NCI-H524 (cell line): ENCODE measurements at places on chromosomes 5 and 9.

DNA sequence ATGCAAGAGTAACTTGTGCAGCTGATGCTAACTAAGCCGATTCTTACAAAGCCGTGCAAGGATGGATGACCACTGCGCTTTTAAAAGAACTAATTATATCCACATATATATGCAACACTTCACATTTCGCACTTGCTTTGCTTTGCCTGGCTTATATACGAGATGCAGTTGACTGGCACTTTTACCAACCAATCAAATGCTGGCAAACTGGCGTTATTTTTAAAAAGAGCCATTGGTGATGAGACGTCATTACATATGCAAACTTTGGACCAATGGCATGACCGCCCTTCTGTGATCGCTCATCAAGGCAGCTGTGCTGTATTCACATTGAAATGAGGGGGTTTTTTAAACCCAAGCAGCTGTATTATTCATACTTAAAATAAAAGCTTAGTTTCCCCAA is 1147.7 kb upstream of the WWC1 start:
- no peak for DNase-seq

DNA sequence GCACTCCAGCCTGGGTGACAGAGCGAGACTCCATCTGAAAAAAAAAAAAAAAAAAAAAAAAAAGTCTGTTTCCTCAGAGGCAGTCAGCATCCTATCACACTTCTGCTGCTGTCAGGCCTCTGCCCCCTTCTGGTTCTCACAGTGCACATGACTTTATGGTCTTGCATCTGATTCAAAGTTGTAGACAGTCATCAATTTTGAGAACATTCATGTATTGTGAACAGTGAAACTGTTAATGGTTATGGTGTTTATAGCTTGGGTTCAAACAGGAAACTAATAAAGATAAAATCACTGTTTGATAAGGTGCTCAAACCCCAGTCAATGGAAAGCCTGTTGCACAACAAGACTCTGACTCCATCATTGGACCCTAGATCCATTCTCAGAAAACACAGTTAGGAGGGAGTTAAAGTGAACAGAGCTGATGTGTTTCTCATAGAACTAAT is 61.4 kb downstream of the FOXD1 start:
- no peak for DNase-seq

GRCh38 chr5:125198270-125198974 is 452.0 kb upstream of the ZNF608 start:
- peak; percentile 86 for DNase-seq

DNA sequence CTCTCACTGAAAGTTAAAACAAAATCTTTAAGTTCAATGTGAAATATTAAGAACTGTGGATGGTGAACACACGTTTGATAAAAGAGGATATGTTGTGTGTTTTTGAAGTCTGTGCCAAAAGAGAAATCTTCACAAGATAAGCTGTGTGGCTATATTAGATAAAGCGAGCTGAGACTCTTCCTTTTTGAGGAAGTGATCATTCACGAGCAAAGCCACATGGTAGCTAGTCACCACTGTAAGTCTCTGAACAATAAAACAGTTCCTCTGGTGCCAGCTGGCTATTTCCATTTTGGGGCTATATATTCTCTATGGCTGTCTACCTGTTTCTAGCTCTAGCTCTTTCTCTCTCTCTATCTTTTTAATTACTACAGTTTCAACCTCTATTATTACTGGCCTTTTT is 1849.2 kb upstream of the C9orf72 start:
- DNase-seq = no peak

DNA sequence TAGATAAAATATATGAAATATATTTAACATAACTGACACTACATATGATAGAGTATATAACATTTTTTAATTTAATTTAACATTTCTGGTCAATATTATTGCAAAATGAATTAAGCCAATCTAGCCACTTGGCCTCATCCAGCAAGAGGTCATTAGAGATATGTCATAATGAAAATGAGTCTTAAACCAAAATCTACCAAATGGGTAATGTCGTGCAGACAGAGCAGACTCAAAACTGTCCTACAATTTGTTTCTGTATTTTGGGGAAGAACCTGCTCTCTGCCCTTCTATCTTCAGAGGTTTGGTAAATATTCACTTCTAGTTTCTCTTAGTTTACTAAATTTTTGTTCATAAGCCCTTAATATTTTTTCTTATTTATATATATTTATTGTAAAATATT is 61.4 kb downstream of the ARHGEF28 start:
- no peak for DNase-seq

DNA sequence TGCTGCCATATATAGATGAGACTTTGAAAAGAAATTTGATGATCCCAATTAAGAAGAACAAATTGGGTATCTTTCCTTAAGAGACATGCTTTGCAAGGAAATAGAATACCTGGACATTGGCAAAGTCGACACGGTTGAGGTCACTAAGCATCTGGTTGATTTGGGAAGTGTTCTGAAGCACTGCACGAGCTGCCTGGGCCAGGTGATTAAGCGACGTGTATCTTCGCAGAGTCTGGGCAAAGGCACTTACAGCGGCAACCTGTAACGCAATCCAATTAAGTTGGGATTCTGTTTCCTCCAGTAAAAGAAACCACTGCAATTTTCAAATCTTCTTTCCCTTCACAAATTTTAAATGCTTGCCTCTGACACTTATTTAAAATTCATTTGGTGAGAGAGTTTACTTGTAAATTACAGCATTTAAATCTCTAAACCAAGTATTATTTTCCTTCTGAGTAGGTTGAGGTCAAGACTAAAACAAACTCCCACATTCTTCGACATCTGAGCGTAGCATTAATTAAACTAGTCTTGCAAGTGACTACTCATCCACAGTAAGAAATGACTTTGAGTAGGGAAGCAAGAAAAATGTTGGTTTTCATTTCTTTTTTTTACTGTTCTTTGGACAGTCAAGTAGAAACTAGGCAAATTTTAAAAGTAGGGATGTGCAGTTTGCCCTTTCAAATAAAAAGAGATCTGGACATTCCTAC is 262.8 kb downstream of the RFX3 start:
- peak; percentile 20 for DNase-seq

DNA sequence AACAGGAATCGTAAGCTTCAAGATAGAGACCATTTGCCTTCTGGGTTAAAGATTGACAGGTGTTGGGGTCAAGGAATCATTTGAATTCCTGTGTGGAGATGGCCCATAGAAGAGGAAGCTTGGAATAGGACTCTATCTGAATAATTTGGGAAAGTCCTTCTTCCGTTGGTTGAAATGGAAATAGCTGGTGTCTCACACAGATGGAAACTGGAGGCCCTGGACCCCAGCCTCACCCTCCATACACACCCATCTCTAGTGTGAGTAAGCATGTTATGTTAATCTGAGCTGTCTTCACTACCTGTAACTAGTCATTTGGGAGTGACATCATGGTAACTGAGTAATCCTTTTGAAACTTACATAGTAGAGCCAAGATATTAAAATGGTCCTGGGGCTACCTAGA is 184.4 kb downstream of the CD180 start:
- no peak for DNase-seq

- no peak for DNase-seq
These were observed 62.8 kb downstream of the TLE1 start for GRCh38 chr9:81626511-81626910.

DNA sequence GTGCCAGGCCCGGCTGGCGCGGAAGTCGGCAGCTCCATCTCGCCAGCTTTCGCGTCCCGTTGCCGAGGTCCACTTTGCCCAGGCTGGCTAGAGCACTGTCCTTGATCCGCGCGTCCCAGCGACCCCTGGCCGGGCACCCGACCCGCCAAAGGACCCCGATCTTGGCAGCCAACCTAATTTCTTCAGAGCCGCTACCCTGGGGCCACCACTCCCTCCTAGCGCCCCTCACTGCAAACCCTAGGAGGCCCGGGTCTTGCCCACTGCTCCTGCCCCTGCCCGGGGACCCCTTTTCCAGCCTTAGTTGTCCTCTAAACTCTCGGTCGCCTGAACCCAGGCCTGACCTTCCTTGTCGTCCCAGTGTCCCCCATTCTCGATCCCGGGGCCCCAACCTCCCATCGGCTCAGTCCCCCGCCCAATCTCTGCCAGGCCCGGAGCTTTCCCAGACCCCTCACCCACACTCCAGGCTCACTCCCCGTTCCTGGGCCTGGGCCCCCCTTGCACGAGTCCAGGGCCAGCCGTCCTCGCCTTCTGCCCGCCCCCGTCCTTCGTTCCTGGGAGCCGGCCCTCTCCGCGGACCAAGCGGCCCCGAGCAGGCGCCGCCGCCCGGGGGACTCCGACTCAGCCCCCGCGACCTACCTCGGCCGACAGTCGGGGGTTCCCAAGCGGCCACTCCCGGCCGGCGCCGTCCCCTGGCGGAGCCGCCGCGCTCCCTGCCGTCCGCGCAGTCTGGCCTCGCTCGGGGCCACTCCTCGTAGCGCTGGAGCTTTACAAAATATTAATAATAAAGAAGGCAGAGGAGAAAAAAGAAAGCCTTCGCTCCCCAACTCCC is 701 bp upstream of the LMX1B start:
- no peak for DNase-seq

DNA sequence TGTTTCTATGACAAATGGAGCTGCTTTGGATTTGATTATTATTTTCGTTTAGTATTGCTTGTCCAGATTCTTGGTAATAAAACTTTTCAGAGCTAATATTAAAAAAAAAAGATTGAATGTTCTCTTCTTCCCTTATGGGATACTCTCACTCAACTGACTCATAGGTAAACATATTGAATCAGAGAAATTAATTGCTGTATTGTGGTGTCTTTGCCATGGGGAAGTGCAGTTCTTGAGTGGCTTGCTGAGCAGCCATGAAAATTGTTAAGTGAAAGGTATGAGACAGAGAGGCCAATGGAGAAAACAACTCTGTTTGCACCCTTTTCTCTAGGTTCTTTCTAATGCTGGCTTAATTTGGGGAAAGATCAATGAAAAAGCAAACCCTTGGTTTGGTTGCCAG is 149.9 kb upstream of the HMHB1 start:
- no peak for DNase-seq

GRCh38 chr9:119343059-119343990 is 25.9 kb downstream of the BRINP1 start:
- no peak for DNase-seq

DNA sequence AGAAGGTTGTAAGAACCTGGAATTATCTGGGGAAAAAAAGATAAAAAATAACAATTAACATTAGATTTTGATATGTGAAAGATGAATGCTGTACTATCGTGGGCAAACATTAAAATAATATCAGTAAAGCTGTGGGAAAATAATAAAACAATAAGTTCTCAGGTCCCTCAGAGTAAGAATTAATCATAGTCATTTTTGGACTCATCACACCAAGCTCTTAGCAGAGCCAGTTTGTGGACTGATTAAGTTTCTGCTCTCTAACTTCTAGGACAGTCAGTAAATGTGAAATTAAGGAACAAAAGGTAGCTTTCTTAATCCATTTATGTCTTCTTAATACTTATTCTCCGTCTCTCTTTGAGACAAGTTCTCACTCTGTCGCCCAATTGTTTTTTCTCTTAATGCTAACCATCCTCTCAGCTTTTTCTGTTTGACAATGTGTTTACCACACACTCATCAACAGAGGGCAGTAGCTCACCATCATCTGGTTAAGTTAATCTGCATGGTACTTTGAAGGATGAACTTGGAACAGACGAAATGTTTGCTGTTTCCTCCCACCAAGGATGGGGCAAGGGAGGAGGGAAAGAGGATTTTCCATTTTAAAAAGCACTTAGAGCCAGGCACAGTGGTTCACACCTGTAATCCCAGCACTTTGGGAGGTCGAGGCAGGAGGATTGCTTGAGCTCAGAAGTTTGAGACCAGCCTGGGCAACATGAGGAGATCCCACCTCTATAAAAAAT is 5.3 kb upstream of the ACO1 start:
- DNase-seq = peak; percentile 71

- DNase-seq = no peak
These were observed 148.3 kb downstream of the GAPVD1 start for GRCh38 chr9:125409637-125410521.

GRCh38 chr5:72379936-72380335 is 59.8 kb downstream of the PTCD2 start:
- DNase-seq = no peak

GRCh38 chr9:93294011-93294410 is 110.1 kb downstream of the WNK2 start:
- no peak for DNase-seq

- no peak for DNase-seq
These were observed 9.5 kb downstream of the MTRR start for GRCh38 chr5:7878381-7878873.

- no peak for DNase-seq
These were observed 29.2 kb downstream of the LHX3 start for GRCh38 chr9:136175616-136176197.

- DNase-seq = no peak
These were observed 11.0 kb downstream of the ABLIM3 start for GRCh38 chr5:149152317-149152746.

DNA sequence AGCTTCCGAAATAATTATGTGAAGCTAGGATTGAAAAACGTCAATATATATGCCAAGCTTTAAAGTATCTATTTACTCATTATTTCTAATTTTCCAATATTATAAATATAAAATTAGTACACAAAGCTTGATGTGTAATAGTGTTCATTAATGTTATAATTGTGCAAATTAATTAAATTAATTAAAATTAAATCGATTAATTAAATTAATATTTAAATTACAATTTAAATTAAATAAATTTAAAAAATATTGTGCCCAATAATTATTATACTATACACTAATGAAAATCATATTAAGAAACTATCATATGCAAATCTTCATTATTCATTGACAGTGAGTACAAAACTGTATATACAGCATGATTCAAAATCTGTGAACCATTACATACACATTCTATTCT is 409.8 kb downstream of the FAM170A start:
- DNase-seq = no peak

DNA sequence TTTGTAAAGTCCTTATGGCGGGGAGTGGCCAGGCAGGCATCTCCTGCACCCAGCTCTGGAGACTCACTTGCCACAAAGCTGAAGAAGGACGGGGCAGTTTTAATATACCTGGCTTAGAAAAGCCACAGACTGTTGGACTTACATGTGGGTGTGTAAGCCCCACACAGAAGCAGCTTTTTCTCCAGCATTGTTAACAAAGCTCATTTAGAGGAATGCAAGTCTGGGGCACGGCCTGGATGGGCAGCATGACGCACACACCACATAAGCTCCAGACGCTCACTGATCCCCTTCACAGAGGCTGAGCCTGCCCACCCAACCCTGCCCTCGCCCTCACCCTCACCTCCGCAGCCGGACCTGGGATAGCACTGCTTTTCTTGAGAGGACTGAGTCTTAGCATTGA is 58.0 kb upstream of the PDE8B start:
- DNase-seq = no peak

- DNase-seq = peak; percentile 18
These were observed 27.8 kb upstream of the GRPEL2 start for GRCh38 chr5:149317281-149318048.

- peak; percentile 98 for DNase-seq
These were observed 261.8 kb downstream of the ARHGAP26 start for GRCh38 chr5:143031781-143032580.
